Tracheal epithelial cell (primary cell): ENCODE measurements at places on chromosomes 16 and 17. TPM values are rescaled to one million over a fixed set of nuclear protein-coding genes. Genes with fewer than 3 reads are reported as not detected.

The TP53TG3F gene
- total RNA-seq: not detected in 2 replicates

The SALL1 gene
- total RNA-seq: 0.48 TPM in 1 of 2 replicates, not detected in the other

The GOT2 gene
- 56.7 and 57.1 TPM in 2 replicates for total RNA-seq

The TEX19 gene
- total RNA-seq: not detected in 2 replicates

The TEKT1 gene
- total RNA-seq: not detected in 2 replicates

The TBC1D26 gene
- total RNA-seq: not detected in 2 replicates

The ATP1B2 gene
- total RNA-seq: not detected in 2 replicates
